Trophoblast cell (in vitro differentiated cells and primary cell): ENCODE measurements at places on chromosomes 6 and 20.

DNA sequence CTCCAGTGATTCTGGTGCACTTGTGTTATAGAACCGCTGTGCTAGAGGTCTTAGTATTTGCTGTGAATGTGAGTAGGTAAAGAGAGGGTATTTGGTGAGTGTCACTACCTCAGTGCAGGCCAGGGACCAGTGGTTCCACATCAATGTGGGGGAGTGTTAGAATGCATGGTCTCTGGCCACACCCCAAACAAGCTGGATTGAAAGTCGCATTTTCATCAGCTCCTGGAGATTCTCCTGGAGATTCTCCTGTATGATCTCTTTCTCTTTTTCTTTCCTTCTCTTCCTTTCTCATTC lies 26.8 kb upstream of the BCAS1 start:
- no peak overlapping the region for H3K4me3 ChIP-seq
- H3K36me3 ChIP-seq: no peaks in the 10 kb centered on the region
- no peak overlapping the region for H3K27ac ChIP-seq
- DNase-seq: no peak
- H3K4me1 ChIP-seq: no peaks in the 10 kb centered on the region
- H3K27me3 ChIP-seq: no peaks in the 10 kb centered on the region

DNA sequence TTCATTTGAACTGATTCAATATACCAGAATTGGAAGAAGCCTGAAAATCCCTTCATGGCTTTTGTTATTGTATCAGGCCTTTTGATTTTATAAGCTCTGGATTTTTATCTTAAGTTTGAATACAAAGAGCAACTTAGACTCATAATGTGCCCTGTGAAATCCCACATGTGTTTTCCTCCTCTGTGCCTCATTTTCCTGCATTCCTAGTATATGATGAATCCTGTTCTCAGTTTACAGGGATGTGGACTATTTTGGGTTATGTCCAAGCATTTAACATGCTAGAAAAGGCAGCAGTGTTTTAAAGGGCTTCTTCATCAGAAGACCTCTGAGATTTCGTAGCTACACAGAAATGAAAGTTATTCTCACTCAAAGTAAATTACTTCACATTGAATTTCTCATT lies 455.0 kb downstream of the RFPL4B start:
- no peaks in the 10 kb centered on the region for H3K4me1 ChIP-seq
- H3K36me3 ChIP-seq: no peaks in the 10 kb centered on the region
- no peak for DNase-seq
- no peak overlapping the region for H3K27ac ChIP-seq

DNA sequence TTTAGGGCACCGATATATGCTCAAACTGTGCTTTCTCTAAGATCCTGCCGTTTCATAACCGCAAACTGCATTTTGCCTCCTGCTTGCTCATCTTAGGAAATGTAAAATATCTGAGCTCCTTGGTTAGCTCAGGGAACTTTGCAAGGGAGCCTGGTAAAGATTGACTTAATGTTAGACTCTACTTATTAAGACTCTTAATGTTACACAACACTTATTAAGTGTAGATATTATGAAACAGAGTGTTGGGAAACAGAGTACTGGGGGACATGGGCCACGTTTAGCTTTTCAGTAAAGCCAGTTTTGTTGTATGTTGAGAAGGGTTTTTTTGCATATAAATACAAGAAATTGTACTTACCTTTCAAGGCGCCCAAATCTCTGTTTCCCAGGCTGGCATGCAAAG lies 1.9 kb downstream of the LTV1 start:
- no peaks in the 10 kb centered on the region for H3K27me3 ChIP-seq
- peaks cover 13% of the 10 kb centered on the region for H3K36me3 ChIP-seq
- peaks cover 7% of the 10 kb centered on the region for H3K4me1 ChIP-seq
- H3K4me3 ChIP-seq: no peak overlapping the region

DNA sequence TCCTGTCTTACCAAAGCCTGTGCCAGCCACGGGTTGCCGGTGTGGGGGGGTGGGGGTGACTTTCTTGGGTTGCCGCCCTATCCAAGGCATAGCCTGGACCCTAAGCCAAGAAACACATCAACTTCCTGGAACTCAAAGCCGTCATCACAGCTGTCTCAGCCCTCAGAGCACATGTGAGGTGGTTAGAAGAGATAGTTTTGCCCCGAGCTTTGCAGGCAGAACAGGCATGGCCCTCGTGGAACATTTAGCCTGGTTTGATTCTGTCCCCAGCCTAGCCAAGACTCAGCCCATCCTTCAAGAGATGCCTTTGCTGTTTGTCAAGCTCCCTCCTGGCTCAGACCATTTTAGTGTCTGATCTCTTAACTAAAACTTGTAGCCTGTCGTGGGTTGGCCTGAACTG lies 64.9 kb downstream of the RREB1 start:
- H3K4me3 ChIP-seq: no peak overlapping the region
- DNase-seq: peak; percentile 39
- peaks cover 1% of the 10 kb centered on the region for H3K36me3 ChIP-seq

GRCh38 chr6:127877231-127877630 lies 23.6 kb downstream of the THEMIS start:
- no peak overlapping the region for H3K4me3 ChIP-seq
- no peaks in the 10 kb centered on the region for H3K27me3 ChIP-seq
- peaks cover 2% of the 10 kb centered on the region for H3K4me1 ChIP-seq
- DNase-seq: no peak
- H3K36me3 ChIP-seq: no peaks in the 10 kb centered on the region

DNA sequence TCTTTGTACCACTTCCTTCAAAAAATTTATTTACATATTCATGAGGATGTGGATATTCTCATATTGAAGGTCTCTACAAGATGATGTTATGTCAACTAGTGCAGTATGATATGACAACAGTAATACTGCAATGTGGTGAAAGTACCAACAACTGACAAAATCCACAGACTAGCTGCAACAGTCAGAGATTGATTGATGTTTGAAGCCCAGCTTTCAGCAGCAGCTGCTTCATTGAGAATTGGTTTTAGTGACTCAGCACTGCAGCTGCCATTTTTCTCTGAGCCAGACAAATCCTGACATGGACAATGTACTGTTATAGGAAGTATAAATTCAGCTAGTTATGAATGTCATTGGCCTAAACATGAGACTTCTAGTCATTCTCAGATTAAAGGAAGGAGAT lies 53.8 kb downstream of the PKIB start:
- no peak overlapping the region for H3K4me3 ChIP-seq
- H3K27me3 ChIP-seq: no peaks in the 10 kb centered on the region
- H3K27ac ChIP-seq: no peak overlapping the region
- peaks cover 4% of the 10 kb centered on the region for H3K4me1 ChIP-seq
- H3K36me3 ChIP-seq: no peaks in the 10 kb centered on the region

- no peaks in the 10 kb centered on the region for H3K27me3 ChIP-seq
- no peak overlapping the region for H3K27ac ChIP-seq
- H3K4me3 ChIP-seq: no peak overlapping the region
- no peak for DNase-seq
- no peaks in the 10 kb centered on the region for H3K4me1 ChIP-seq
- H3K36me3 ChIP-seq: no peaks in the 10 kb centered on the region
These were observed 107.3 kb upstream of the SYNDIG1 start for GRCh38 chr20:24362080-24362479.

DNA sequence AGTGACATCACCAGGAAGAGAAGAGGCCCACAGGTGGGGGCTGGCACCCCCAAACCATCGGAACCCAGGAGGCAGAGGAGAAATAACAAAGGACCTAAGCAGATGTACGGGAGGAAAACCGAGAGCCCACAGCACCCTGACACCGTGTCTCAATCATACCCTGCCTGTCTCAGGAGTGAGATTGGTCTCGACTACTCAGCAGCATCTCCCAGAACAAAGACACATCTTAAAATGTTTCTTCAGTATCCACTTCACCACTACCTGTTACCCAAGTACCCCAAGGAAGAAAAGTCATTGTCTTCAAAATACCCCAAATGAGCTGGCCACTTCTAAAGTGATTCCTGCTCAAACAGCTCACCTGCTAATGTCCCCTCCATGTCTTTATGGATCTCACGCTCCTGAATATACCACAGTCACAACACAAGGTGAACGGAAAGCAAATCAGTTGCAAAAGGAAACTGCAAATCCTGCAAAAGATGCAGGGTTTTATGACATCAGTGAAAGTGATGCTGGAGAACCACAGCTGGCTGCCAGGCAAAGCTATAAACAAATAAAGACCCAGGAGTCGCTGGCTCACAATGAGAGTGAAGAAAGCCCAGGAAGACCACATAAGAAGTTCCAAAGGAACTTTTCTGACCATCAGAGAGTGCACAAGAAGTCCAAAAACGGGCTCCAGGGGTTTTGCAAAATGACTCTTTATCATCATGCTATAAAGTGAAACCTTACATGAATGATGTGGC lies 44.1 kb downstream of the PREX1 start:
- no peaks in the 10 kb centered on the region for H3K4me1 ChIP-seq
- no peak overlapping the region for H3K27ac ChIP-seq
- H3K4me3 ChIP-seq: no peak overlapping the region

DNA sequence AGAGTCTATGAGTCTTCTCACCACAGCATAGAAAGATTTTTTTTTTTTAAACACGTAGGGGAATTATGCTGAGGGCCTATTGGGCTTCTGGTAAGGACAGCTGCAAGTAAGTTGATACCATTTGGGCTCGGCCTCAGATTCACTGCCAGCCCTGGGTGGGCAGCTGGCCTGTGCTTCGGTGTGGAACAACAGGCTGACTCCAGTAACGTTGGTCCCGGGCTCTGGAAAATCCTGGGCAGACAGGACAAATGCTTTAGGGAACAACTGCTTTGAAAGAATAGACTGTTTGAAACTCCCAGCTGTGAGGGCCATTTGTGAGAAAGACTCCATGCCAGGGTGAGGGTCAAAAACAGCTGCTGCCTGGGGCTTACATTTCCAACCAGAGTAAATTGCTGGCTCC lies 366.5 kb downstream of the QKI start:
- H3K4me1 ChIP-seq: peaks cover 2% of the 10 kb centered on the region
- no peaks in the 10 kb centered on the region for H3K36me3 ChIP-seq
- DNase-seq: no peak
- no peaks in the 10 kb centered on the region for H3K27me3 ChIP-seq
- no peak overlapping the region for H3K27ac ChIP-seq

DNA sequence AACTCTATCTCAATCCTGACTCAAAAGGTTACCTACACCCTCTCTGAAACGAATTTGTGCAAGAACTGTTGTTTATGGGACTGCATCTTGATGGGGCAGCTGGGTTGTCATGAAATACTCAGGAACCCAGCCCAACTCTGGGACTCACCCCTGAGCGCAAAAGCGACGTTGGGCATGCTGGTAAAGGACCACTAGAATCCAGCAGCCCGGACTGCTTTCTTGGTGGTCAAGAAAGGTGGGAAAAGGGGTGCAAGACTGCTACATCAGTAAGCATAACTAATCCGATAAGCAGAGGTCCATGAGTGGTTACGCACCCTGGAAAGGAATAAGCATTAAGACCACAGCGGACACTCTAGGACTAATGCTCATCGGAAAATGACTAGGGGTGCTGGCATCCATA lies 6.3 kb upstream of the PRR18 start:
- peaks cover 6% of the 10 kb centered on the region for H3K27me3 ChIP-seq
- DNase-seq: no peak
- H3K4me3 ChIP-seq: no peak overlapping the region
- no peak overlapping the region for H3K27ac ChIP-seq
- no peaks in the 10 kb centered on the region for H3K4me1 ChIP-seq
